ENCODE measurements at places on chromosomes 4 and X.

GRCh38 chr4:53592122-53592521, 836 bp upstream of the LNX1 start:
- DNase-seq, result no peak

DNA sequence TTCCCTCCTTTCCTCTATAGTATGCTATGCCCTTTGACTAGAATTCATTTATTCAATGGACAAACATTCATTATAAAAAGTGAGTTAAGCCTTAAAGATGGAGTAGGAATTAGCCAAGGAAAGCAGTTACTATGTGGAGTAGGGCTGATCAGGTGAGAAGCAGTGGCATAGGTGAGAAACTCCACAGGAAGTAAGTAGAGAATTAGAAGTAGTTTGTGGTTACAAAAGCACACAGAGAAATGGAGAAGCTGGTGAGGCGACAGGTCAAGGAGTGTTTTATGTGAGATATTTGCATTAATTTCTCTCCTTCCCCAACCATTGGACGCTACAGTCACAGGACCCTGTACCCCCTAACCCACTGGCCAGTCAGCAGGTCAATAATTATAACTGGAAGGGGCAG, 30.6 kb downstream of the SETD7 start:
- DNase-seq, result no peak

DNA sequence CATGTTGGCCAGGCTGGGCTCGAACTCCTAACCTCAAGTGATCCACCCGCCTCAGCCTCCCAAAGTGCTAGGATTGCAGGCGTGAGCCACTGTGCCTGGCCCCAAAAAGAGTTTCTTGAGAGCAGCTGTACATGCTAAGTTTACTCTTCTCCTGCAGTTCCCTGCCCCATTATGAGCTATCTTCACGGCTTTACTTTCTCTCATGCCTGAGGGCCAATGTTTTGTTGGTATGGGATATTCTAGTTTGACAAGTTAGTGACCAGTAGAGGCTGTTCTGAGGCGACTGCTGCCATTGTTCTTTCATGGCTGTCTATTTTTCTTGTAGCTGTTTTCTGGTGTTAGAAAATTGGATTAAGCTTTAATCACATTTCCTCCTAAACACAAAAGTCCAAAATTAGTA, 78.0 kb upstream of the STX18 start:
- DNase-seq, result no peak

DNA sequence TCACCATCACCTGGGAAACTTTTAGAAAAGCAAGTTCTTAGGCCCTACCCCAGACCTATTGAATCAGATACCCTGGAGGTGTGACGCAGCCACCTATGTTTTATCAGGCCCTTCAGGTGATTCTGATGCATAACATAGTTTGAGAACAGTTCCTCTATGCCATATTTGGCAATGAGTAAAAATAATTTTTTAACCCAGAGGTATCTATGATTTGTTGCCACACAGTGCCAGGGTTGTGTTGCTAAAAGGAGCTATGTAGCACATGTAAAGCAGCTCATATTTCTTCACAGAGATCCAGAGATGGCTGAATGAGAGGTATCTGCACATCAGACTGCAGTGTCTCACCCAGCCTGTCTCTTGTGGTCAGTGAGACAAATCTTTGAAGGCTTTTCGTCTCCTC, 85.3 kb downstream of the PTPN13 start:
- DNase-seq, result no peak

DNA sequence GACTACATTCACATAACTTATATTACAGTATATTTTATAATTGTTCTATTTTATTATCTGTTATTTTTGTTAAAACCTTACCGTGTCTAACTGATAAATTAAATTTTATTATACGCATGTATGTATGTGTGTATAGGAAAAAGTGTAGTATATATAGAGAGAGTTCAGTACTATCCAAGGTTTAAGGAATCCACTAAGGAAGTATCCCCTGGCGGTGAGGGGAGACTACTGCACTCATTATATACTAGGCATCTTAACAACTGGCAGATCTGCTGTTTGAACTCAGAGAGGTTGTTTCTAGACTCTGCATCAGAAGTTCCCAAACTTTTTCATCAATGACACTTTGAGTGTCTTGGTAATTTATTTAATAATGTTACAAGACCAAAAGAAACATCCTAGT, 70.9 kb downstream of the NDST4 start:
- no peak for DNase-seq

DNA sequence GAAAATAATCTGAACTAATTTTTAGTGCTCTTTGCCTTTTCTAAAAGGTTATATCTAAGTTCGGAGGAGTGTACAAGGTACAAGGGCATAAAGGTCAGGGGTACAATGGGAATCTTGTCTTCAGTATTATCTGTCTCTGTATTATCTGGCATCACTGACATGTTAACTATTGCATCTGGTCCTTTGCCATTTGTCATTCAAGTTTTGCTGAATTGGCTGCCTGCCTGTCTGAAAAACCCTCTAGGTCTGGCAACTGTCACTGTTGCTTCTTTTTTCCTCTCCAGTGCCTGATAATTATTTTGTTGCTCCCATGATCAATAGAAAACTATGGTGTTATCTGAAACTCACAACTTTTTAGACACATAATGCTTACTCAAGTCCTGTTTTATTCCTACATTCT, 112.5 kb upstream of the STK26 start:
- DNase-seq, result no peak

DNA sequence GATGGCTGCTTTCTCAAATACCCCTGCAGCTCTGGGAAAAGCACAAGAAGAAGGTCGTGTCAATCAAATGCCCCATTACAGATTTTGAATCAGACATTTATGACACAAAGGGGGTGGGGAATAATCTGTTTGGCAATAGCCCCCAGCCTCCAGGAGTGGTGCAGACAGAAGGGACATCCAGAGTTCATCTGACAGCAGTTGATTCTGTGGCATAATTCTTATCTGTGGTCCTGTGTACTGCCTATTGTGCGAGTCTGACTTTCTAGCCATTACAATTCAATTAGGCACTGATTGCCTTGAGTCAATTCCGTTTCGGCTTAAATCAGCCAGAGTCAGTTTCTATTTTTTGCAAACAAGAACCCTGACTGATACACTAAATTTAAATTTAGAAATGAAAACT, 28.6 kb upstream of the DCLK2 start:
- DNase-seq, result no peak

DNA sequence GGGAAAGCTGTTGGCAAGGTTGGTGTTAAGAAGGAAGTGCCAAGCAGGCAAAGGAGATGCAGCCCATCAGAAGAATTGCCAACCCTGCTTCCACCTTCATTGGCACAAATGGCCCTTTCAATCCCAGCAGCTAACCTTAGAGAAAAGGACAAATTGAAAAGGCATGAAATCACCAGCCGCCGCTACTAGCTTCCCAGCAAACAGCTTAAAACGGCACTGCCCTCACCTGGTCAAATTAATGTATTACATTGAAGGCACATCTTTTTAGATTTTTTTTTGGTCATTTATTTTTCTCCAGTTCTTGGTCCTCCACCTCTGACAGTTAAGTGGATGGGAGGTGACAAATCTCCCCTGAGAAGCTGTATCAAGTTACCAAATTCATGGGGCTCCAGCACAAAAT, 51.0 kb upstream of the NHSL2 start:
- no peak for DNase-seq

DNA sequence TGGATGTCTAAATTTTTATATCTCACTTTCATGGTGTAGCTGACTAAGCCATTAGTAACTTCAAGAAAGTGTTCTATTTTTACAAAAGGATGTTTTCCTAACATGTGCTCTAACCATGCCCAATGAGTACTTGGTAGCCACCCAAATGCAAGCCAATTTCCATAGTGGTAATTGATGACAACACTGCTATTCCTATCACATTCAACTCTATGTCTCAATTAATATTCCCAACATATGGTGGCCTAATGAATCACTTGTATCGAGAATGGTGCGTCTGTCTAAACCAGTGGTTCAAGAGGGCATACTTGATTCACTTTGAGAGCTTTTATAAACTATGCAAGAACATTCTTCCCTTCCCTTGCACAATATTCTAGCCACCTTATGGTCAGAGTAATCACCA, 112.9 kb upstream of the GPRIN3 start:
- DNase-seq, result no peak

DNA sequence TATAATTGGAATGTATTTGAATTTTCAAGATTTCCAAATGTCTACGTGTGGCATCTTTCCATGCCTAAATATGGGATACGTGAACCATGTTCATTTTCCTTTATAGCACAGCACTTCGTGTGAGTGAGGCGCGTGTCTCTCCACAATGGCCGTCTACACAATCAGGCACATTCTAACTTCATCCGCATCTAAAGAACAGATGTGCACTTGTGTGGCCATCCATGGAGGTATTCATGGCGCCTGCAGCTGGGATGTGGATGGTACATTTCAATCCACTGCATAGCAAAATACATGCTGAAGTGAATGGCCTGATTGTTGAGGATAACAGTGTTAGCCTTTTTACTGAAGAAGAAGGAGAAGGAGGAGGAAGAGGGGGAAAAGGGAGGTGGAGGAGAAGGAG, 34.5 kb upstream of the TRIM2 start:
- DNase-seq, result no peak

DNA sequence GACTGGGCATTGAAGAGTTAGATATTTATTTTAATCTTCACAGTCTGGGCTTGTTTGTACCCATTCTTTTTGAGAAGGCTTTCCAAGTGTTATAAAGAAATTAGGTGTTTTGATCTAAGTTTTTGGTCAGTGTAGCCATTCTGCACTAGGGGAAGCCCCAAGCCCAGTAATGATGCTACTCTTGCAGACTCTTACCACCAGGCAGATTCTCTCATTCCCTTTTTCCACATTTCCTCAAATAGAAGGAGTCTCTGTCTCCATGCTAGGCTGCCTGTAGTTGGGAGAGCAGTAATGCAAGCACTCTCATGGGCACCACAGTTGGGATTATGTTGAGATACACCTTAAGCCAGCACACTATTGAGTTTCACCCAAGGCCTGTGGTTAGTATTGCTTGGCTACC, 21.5 kb downstream of the CDX4 start:
- DNase-seq, result no peak

DNA sequence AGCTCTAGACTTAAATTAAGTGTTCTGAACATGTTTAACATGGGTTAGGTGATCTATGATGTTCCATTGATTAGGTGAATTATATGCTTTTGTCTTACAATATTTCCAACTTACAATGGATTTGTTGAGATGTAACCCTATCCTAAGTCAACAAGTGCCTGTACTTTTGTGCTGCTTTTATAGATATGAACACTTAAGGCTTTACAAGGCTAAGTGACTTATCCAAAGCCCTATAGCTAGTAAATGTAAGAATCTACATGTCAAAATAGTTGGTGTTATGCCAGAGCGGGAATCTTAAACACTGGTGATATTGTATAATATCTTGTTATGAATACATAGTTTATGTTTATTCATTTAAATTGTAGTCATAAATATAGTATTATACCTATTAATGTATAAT, 1629.1 kb upstream of the IGFBP7 start:
- no peak for DNase-seq

- no peak for DNase-seq
Observed at GRCh38 chrX:29841750-29842149, 373.6 kb upstream of the MAGEB2 start.

GRCh38 chrX:118484216-118484903, 11.3 kb upstream of the DOCK11 start:
- no peak for DNase-seq

DNA sequence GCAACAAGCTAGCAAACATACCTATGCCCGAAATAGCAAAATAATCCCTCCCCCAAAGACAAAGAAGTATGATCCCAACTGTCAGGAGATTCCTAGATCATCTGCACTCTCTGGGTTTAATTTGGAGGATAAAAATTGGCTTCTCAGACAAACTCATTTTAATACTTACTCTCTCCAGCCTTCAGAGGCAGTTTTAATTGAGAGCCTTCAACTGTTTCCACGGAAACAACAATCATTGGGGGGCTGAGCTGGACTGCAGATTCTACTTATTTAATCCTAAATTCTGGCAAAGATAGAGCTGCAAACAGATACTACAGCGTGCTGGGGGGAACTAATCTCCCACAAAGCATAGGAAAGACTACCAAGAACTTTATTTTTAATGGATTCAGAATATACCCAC, 168.2 kb downstream of the TSPAN5 start:
- DNase-seq, result no peak

DNA sequence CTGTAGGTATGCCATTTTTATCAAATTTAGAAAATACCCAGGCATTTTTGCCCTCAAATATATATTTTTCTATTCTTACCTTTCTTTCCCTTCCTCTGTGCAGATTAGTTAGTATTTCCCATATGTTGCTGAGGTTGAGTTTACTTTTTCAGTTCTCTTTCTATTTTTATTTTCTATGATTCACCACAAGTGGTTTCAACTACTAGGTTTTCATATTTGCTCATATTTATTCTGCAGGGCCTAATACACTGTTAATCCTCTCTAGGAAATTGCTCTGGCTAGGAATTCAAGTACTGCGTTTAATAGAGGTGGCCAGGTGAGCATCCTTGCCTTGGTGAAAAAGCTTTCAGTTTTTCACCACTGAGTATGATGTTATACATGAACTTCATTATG, 1535.3 kb upstream of the PCDH10 start:
- DNase-seq, result no peak

GRCh38 chrX:125205133-125205917, 114.3 kb upstream of the TEX13C start:
- no peak for DNase-seq

- DNase-seq, result no peak
Observed at GRCh38 chr4:5890063-5890727, 2.7 kb downstream of the CRMP1 start.

- no peak for DNase-seq
Observed at GRCh38 chrX:133658293-133658911, 243.1 kb upstream of the GPC4 start.

GRCh38 chr4:147174591-147174990, 228.9 kb upstream of the TTC29 start:
- DNase-seq, result no peak

DNA sequence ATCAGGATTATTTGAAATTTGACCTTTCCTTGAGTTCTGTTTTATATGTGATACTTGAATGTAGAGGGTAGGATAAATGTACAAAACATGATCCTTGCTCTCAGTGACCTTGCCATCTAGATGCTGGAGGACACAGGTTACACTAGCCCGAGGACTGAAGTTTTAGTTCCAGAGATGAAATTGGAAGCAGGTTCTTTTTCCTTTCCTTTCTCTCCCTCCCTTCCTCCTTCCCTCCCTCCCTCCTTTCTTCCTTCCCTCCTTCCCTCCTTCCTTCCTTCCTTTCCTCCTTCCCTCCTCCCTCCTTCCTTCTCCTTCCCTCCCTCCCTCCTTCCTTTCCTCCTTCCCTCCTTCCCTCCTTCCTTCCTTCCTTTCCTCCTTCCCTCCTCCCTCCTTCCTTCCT, 54.3 kb downstream of the LRRC66 start:
- DNase-seq, result no peak

DNA sequence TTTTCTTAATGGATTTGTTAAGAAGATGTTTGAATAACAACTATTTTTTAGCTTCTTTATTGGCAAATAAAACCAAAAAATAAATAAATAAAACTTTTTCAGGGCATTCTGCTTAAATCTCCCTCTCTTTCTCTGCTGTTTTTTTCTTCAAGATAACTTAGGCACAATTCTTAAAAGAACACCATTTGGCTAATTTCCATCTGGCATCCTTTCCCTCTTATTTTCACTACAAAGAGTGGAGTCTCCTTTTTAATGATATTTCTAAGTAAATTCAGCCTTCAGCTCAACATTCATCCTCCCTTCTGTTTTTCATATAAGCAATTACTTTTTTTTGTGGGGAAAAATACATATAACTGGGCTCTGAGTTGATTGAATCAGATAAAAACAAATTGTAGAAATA, 88.1 kb downstream of the PCDH7 start:
- DNase-seq, result no peak
